LoVo (cell line): ENCODE measurements at places on chromosomes 4 and X.

- peak; percentile 31 for DNase-seq
These were observed 995 bp downstream of the SMARCA5 start for GRCh38 chr4:143514497-143514896.

- DNase-seq: no peak
These were observed 81.3 kb downstream of the ZNF732 start for GRCh38 chr4:223913-224497.

DNA sequence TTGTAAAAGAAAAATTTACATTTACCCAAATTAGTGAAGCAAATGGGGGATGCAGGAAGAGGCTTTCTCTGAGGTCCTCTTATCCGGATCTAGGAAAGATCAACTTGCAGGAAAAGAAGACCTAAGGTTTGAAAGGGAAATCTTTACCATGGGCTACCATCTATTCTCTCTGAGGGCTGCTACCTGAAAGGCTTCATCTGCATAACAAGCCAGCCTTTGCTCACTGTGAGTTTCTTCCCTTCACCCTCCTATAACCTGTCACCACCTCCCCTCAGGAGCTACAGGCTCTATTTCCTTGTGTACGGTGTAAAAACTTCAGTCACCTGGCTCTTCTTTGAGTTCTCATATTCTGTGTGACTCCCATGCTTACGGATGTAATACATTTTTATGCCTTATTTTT, 118.6 kb upstream of the BEND4 start:
- DNase-seq: no peak

GRCh38 chrX:110944751-110945675, 149.4 kb upstream of the CHRDL1 start:
- no peak for DNase-seq

DNA sequence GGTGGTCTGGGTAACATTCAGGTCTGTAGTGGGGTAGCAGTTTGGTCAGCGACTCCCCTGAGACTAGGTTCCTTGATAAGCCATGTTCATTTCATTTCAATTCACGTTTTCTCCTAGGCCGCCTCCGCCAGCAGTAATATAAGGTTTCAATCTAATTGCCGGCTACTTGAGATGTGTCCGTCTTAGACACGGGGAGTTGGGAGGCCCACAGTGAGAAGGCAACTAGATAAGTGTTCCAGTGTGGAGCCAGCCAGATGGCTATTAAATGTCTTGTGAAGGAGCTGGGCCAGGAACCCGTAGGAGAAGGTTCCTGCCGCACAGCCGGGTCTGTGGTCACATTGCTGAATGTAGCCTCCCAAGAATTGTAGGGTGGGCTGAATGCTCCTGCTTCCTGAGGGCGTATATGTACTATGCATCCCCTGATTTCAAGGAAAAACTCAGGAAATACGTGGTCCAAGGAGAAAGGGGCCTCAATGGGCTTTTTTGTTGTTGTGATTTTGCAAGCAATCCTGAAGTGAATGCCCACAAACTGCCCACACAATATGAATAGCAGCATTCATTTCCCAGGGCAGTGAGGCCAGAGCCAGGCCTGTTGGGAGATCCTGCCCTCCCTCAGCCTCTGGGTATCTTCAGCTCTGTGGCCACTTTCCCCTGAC, 220.6 kb upstream of the RPL34 start:
- DNase-seq: no peak

DNA sequence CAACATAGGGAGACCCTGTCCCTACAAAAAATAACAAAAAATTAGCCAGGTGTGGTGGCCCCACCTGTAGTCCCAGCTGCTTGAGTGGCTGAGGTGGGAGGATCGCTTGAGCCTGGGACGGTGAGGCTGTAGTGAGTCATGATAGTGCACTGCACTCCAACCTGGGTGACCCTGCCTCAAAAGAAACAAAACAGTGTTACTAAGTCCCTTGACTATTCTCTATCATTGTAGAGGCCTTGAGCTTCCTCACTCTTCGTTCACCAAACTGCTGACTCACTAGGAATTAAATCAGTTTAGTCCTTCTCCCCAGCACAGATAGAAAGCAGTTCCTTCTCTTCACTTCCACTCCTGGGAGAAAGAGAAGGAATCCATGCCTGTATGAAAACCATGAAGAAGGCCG, 14.5 kb downstream of the CDS1 start:
- DNase-seq: peak; percentile 34

DNA sequence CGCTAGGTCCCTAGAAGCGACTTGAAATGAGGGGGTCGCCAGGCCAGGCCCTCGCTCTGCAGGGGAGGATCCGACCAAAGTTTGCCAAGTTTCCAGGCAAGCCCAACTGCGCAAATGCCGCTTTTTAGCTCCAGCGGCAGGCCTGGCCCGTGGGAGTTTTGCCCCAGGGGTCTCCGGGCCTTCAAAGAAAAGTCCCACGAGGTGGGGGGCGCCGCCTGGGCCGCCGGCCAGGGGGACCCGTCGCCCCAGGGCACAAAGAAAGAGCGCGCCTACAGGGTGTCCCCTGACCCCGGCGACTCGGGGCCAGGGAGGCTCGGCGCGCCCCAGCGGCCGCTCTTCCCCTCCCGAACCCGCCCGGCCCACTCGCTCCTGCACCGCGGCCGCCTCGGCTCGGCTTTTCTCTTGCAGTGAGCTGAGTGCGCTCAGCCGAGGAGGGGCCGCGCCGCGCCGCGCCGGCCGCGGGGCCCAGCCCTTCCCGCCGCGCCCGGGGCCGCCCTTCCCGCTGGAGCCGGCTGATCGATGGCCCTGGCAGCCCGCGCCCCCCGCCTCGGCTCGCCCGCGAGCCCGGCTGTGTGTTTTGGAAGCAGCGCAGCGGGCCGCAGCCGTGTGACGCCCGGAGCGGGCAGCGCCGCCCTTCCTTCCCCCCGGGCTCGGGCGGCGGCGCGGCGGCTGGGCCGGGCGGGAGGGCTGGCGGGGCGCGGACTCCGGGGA, 754 bp upstream of the KLF3 start:
- no peak for DNase-seq

DNA sequence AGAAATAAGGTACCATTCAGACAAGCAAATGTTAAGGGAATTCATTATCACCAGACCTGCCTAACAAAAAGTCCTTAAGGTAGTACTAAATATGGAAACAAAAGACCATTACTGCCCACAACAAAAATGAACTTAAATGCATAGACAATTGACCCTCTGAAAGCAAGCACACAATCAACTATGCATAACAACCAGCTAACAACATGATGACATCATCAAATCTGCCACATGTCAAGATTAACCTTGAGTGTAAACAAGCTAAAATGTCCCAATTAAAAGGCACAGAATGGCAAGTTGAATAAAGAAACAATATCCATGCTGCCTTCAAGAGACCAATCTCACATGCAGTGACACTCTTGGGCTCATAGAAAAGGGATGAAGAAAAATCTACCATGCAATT, 160.7 kb upstream of the CPXCR1 start:
- DNase-seq: no peak

- DNase-seq: no peak
These were observed 47.6 kb upstream of the PRSS12 start for GRCh38 chr4:118400356-118400755.

GRCh38 chr4:155572106-155572703, 94.4 kb upstream of the GUCY1A1 start:
- no peak for DNase-seq

DNA sequence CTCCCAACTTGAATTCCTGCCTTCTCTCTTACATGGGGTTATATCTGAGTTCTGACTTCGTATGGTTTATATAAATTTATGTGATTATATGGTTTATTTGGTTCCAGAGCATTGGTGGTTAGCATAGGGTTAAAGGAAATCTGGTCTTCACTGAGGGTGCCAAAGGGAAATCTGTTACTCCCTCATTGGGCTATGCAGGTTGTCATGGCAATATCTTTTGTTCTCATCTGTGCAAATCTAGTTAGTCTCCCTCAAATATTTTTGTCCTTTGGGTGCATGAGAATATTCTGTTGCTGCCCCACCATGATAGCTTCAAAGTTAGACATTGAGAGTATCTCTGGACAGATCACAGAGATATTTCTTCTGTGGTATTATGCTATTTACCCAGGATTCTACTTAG, 71.8 kb upstream of the OTUD4 start:
- no peak for DNase-seq

DNA sequence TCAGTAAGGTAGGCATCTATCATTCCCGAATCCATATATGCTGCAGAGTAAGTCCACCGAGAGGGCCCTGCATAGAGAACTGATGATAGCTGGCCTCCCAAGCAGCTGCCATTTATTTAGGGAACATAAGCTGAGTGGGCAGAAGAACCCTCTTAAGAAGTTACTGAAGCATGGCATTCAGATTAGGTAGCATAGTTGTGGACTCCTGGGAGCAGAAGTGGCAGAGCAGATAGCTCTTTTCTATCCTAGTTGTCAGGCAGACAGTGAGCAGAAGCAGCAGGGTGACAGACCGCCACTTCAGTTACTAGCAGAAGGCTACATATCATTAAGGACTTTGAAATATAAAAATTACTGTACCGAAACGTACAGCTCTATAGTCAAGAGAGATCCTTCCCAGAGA, 454.7 kb downstream of the PPP4R3C start:
- DNase-seq: no peak

- DNase-seq: no peak
These were observed 102.6 kb downstream of the IL1RAPL2 start for GRCh38 chrX:104668550-104668949.

DNA sequence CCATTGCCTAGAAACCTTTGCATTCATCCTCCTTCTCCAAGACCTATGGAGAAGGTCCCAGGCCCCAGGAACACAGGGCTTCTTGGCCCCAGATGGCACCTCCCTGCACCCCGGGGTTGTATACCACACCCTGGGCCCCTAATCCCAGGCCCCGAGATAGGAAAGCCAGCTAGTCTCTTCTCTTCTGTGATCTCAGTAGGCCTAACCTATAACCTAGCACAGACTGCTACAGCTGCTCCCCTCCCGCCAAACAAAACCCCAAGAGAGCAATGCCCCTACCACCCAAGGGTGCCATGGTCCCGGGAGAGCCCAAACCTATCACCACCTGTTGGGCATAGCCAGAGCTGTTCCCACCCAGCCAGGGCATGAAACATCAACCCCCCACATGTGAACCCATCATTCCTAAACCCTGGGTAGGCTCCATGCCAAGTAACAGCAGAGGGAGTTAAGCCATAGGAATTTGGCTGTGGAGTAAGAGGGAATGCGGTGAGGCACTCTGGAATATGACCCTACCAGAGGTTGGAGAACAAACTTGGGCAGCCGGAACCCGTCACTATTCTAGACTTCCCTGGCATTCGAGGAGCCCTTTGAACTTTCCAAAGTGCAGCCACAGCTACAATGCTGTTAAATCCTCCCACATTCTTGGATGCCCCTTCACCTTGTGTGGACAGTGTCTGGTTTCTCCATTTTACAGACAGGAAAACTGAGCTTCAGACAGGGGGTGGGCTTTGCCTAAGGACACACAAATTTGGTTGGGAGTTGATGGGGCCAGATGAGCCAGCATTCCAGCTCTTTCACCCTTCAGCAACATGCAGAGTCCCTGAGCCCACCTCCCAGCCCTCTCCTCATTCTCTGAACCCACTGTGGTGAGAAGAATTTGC, 10.9 kb upstream of the SASH3 start:
- DNase-seq: no peak

- no peak for DNase-seq
These were observed 30.6 kb upstream of the PLAC1 start for GRCh38 chrX:134688839-134689238.

- DNase-seq: no peak
These were observed 541.9 kb upstream of the BOD1L1 start for GRCh38 chr4:14169460-14169859.

- DNase-seq: no peak
These were observed 7.3 kb upstream of the MXD4 start for GRCh38 chr4:2269206-2269531.

- DNase-seq: no peak
These were observed 178.0 kb downstream of the DCLK2 start for GRCh38 chr4:150256225-150256620.

DNA sequence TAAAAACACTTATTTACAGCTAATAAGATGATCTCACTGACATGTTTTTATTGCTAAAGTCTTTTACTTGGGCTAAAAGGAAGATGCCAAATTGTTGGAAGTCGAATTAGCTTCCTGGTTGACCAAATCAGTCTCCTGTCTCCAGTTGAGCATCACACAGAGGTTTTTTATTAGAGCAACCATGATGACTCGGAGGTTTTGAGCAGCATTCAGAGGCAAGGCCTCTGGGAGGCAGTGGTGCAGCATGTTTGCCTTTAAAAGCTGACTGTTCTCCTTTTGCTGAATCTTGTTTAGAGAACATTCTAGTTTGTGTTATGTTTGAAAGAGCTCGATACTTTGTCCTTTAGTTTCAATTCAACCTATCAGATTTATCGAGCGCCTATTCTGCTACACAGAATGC, 2.1 kb downstream of the UCHL1 start:
- DNase-seq: peak; percentile 43

GRCh38 chr4:115090483-115091075, 22.8 kb downstream of the NDST4 start:
- DNase-seq: peak; percentile 61

DNA sequence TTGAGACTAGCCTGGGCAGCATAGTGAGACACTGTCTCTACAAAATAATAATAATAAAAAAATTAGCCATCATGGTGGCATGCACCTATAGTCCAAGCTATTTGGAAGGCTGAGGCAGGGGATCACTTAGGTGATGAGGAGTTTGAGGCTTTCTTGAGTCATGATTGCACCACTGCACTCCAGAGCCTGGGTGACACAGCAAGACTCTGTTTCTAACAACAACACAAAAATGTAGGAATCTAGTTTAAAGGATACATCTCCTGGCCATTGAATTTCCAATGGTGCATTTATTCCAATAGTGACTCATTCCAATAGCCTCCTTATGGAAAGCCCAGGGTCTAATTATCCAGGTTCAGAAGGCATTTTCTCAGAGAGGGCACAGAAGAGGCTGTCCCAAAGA, 21.9 kb upstream of the HERC6 start:
- DNase-seq: no peak

DNA sequence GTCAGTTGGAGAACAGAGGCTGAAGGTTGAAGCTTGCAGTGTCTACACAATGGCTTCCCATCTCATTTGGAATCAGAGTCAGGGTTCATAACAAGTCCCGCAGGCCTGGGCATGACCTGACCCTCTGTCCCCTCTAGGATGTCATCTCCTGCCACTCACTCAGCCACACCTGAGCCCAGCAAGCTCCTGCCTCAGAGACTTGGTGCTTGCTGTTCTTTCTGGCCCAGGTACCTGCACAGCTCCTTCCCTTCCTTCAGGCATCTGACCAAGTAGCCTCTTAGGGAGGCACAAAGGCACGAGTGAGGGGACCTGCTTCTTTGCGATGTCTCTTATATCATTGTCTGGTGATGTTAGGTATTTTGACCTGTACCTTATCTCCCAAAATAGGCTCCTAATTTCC, 9.0 kb downstream of the ZBTB49 start:
- DNase-seq: no peak

- peak; percentile 22 for DNase-seq
These were observed 219.7 kb downstream of the DCLK2 start for GRCh38 chr4:150297861-150298474.

DNA sequence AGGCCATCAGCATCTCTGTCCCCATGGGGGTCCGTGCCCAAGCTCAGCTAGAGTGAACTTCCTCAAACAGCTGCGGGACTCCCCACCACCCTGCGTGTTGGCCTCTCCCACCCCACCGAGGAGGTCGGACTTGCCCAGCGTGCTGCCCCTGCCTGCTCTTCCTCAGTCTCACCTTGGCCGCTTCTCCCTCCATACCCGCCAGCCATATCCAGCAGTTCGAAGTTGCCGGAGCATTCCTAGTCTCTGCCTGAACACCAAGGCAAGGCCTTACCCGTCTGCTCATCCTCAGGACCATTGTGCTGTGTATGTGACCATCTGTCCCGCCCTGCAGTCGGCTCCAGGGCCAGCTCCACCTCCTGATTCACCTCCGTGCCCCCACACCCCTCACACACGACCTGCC, 84.5 kb downstream of the WFS1 start:
- DNase-seq: no peak
